HuH-7.5 (cell line): ENCODE measurements at places on chromosomes 7 and 10.

DNA sequence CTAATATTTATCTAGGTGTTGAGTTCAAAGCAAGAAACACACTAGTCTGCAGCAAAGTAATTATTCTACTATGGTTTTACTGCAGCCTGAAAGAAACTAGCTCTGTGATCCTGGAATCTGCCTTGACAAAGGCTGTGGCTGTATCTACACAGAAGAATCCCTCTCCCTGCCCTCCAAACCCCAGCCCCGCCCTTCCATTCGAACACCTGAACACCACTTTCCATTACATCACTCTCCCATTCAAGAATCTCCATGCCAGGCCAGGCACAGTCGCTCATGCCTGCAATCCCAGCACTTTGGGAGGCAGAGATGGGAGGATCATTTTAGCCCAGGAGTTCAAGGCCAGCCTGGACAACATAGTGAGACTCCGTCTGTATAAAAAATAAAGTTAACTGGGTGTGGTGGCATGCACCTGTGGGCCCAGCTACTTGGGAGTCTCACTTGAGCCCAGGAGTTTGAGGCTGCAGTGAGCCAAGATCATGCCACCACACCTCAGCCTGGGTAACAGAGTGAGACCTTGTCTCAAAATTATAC, 23.3 kb downstream of the LRRC20 start:
- no peak for DNase-seq

- no peak for DNase-seq
Observed at GRCh38 chr7:11716185-11716584, 115.8 kb downstream of the THSD7A start.

DNA sequence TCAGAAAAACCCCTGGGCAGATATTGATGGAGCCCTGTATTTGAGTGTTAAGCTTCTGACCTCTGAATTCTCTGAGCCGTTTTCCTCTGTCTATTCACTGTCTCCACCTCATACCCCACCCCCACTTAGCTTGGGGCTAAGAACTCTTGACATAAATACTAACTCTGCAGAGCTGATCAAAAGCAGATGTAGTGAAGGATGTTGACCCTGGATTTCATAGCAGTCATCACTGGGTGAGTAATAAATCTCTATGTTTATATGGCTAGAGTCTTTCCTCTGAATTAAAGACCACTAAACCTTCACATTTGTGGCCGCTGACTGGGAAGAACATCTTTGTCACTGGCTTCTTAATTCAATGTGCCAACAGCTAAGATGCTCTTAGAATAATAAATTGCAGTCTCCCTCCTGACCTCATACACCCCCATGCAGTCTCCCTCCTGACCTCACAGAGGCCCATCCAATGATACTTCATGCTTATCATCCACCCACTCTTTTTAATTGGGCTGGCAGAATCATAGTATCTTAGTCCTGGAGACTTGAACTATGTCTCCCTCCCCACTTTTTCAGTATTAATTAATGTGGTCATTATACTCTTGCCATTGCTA, 78.0 kb upstream of the MACROH2A2 start:
- DNase-seq: no peak

GRCh38 chr10:29063806-29064644, 224.8 kb upstream of the LYZL1 start:
- no peak for DNase-seq

DNA sequence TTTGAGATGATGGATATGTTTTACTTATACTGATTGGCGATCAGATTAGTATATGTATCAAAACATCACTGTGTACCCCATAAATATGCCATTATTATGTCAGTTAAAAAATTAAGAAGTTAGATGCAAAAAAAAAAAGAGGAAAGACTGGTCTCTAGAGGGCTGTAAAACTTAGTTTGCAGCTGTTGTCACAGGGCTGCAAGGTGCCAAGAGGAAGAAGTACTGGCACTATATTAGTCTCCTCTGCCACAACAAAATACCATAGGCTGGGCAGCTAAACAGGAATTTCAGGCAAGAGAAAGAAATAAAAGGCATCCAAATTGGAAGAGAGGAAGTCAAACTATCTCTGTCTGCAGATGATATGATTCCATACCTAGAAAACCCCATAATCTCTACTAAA, 177.8 kb upstream of the PLPP4 start:
- DNase-seq: no peak

DNA sequence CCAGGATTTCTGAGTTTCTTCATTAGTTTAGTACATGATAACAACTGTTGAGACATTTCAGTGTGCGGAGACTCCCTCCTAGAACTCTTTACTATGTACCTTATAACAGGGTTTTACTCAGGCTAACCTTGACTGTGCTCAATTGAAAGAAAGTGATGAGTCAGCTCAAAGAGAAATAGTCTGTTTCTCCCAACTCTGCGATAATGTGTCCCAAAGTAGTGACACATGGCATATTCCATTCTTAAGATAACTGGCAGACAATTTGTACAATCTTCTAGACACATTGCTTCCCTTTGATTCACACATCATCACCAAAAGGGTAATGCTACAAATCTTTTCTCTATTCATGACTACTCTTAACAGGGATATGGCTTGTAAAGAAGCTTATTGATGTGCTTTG, 645.2 kb downstream of the AUTS2 start:
- DNase-seq: no peak

DNA sequence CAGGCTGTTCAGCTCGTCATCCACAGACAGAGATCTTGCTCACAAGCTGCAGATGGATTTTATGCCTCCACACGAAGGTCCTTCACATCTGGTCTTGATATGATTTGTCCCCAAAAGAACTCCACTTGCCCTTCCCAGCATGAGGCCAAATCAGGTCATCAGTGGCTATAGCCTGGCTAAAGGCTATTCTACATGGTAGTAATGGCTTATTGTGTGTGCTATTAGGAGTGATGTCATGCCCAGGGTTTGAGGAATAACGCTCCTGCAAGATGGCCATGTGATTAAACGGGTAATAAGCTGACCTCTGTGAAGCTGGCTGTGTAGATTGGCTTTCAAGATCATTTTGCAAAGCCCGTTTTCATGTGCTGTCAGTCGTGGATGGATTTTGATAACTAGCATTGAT, 313.8 kb downstream of the FRMD4A start:
- no peak for DNase-seq

- DNase-seq: no peak
Observed at GRCh38 chr10:74363727-74364126, 212.7 kb downstream of the ADK start.

DNA sequence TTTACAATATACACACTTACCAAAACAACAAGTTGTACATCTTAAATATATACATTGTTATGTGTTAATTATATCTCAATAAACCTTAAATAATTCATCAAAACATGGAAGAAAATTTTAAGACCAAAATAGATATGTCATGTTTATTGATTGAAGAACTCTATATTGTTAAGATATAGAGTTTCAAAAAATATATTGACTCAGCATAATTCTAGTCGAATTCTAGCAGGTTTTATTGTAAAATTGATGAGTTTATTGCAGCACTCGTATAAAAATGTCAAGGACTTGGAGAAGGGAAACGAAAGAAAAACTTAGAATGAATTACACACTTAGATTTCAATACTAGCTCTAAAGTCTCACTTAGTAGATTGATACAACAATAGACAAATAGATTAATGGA, 575.4 kb upstream of the SORCS1 start:
- no peak for DNase-seq

- DNase-seq: no peak
Observed at GRCh38 chr10:93160829-93161228, 87.1 kb downstream of the CYP26A1 start.

GRCh38 chr10:77861366-77861765, 65.2 kb downstream of the DLG5 start:
- DNase-seq: no peak

- DNase-seq: no peak
Observed at GRCh38 chr10:43091846-43092245, 15.0 kb downstream of the RET start.

- no peak for DNase-seq
Observed at GRCh38 chr7:22784346-22784745, 38.3 kb downstream of the TOMM7 start.

GRCh38 chr7:35908331-35909216, 107.7 kb downstream of the SEPTIN7 start:
- no peak for DNase-seq
